ENCODE measurements at places on chromosomes 1 and 21.

DNA sequence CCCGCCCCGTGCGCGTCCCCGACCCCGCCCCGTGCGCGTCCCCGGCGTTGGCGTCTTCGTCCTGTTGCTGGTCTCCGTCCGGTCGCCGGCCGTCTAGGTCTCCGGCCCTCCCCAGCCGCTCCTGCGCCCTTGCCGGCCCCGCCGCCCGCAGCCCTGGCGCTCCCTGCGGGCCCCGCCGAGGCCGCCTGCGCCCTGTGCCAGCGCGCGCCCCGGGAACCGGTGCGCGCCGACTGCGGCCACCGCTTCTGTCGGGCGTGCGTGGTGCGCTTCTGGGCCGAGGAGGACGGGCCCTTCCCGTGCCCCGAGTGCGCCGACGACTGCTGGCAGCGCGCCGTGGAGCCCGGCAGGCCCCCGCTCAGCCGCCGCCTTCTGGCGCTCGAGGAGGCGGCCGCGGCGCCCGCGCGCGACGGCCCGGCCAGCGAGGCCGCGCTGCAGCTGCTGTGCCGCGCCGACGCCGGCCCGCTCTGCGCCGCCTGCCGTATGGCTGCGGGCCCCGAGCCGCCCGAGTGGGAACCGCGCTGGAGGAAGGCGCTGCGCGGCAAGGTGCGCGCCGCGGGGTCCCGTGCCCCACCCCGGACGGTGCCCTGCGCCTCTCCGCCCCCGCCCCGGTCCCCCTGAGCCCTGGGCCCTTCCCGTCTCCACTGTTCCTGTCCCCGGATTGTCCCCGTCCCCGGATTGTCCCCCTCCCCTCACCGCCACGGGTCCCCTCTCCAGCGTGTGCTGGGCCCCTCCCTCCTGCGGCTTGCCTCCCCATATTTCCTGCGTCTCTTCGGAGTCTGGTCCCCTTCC, at the start of gene RNF187:
Gene RNF187, plus strand, starts transcription at position 47 of the 789 bp plus-strand sequence.
- DNase-seq, result no peak

GRCh38 chr1:33460144-33460543, 12.3 kb upstream of the ZSCAN20 start:
- DNase-seq, result no peak

DNA sequence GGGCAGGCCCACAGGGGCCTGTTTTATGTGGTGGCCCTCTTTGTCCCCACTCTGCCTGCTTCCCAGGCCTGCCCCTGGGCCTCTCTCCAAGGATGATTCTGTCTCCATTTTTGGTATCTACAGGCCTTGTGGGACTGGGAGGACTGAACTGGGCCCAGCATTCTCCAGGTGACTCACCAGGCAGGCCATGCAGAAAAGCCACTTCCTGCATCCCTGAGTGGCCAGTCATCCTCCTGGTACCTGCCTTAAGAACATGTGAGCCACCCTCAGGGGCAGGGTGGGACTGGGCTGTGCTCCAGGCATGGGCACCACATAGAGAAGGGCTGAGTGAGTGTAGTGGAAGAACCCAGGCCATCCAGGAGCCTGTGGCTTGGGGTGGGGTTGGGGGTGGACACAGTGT, 20.0 kb upstream of the BCAR3 start:
- DNase-seq, result no peak

DNA sequence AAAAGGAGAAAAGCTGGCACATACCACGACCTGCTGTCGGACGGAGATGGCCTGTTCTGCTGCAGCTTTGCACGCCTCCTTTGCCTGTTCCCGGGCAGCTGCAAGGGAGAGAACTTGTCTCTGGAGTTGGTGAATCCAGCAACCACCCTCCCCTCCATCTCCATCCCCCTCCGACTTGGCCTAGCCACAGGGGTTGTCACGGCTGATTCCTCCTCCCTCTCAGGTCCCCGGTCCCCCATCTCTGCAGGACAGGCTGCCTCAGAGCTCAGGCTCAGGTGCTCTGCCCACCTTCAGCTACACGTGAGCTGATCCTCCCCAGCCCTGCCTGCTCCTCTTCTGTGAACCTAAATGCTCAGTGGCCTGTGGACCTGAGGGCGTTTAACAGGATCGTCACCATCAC, 11.1 kb upstream of the SRM start:
- no peak for DNase-seq

DNA sequence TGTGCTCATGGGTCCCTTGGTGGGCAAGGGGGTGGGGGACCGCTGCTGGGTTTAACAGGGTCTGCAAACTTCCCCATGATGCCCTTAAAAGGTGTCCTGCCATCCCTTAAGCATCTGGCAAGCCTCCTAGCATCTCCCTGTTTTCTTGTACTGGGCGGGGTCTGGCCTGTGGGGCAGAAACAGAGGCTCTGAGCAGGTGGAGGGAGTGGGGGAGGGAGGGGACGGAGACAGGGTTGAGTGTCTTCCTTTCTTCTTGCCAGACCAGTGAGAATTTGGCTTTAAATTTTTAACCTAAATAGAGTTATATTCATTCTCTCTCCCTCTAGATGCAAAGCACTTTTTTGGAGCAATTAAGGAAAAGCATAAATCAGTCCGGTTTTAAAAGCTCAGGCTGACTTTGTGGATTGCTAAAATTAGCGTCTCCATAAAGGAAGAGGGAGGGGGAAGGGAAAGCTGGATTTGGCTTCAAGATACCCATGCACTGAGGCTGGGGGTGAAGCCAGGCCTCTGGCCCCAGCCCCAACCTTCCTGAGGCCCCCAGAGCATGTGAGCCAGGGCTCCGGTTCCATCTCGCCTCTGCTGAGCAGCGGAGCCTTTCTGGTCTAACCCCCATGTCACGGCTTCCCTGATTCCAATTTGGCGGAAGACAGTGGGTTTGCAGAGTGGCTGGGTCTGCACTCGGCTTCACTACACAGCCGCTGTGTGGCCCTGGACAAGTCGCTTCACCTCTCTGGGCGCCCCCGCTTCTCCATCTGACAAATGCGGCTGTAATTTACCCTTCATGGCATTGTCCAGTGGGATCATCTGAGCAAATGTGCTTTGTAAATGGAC, 25.3 kb downstream of the IGSF21 start:
- no peak for DNase-seq

DNA sequence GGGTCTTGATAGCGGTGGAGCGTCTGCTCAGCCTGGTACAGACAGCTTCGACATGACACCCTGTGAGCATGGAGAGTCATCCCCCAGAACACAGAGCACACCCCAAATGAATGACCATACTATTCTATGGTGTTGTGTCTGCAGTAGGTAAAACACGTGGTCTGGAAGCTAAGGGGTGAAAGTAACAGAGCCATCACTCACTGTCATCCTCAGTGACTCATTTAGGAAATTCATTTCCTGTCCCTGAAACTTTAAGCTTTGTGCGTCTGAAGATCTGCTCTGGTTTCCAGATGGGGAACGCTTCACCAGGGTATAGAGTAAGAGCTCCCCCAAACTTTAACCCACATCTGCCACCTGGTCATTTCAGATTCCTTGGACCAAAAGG, 94.8 kb upstream of the DISP3 start:
- no peak for DNase-seq

GRCh38 chr1:228744356-228744755, 9.1 kb downstream of the RHOU start:
- DNase-seq, result no peak

DNA sequence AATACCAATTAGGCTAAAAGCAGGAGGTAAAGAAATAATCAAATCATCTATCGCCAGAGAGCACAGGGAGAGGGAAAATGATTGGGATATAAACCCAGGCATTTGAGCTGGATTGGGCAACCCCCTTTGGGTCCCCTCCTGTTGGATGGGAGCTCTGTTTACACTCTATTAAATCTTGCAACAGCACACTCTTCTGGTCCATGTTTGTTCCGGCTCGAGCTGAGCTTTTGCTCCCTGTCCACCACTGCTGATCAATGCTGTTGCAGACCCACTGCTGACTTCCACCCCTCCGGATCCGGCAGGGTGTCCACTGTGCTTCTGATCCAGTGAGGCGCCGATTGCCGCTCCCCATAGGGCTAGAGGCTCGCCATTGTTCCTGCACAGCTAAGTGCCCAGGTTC, 493.8 kb downstream of the MATN1 start:
- DNase-seq, result no peak

DNA sequence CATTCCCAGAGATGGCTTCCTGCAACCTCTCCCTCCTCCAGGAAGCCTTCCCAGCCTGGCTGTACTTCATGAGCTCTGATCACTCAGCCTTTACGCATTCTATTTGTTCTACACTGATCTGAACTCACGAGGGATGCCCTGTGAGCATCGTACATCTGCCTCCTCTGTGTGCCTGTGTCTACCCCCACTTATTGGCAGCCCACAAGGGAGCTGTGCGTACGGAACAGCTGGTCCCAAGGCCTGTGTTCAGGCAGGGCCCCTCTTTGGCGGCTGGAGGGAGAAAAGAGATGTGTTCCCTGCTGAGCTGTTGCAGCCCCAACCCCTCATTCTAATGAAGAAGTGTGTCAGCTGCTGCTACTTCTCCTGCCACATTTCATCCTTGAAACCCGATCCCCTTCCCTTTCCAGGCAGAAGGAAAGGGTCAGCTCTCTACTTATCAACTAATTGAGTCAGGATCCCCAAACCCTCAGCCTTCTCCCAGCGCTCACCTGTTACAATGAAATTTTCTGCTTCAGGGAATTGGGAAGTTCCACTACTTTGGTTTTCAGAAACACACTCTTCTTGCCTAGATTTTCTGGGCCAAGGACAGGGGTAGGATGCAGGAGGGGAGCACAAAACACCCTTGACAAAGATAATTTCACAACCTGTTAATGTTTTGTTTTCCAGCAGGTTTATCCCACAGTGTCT, 3.2 kb downstream of the INKA2 start:
- no peak for DNase-seq

DNA sequence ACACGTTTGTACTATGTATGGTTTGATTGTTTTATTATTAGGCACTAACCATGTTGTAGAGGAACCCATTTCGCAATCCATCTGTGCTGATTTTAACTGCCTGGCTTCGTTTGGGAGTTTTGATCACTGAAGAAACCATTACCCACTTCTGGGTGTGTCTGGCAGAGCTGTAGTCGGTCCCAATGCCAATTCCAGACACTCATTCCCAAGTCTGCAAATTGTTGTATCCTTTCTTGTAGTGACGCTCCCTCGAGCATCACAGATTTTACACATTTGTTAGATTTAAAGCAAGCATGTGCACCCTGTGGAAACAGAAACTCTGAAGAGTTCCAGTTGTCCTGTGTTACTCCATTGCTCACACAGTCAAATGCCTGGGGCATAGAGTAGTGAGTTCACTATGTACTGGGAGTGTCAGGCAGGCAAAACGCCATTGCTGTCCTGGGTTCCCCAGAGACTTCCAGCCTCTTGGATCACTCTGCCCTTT, 31.0 kb upstream of the EFCAB14 start:
- no peak for DNase-seq
